C1 segment of cervical spinal cord (tissue), 14 donors: ENCODE measurements at places on chromosomes 5 and 9.

DNA sequence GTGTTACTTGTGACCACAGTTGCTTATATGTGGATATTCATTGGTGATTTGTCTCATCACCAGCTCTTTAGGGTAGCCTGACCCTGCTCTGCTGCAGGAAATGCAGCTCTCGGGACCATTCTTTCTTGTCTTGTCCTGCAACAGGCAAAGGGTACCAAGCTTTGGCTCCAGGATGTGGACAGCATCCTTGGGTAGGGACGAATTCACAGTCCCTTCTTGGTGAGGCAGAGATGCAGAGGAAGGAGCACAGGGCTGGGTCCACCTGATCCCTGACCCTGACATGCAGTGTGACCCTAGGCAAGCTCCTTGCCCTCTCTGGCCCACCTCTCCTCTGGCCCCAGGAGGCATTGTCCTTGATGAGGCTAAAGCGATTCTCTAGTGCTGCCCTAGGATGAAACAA, 37.0 kb upstream of the SYNPO start:
- DNase-seq = no peak

GRCh38 chr5:82662340-82662739, 384.2 kb upstream of the RPS23 start:
- DNase-seq = no peak

GRCh38 chr5:181255276-181255675, 5.7 kb downstream of the TRIM52 start:
- no peak for DNase-seq

DNA sequence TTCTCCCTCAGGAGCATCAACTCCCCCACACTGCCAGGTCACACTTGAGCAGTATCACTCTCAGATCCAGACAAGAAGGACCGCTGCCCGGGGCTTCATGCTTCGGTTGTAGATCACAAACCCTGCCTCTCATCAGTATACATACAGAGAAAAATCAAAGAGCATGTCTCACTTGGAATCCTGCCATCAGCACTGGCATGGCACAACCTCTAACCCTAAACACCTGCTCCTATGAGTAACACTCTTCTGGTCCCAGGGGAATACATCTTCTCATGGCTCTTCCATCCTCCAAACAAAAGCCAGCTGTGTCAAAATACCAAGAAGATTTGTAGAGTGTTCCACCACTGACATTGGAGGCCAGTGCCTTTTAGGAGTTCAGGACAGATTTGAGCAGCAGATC, 84.8 kb upstream of the MIER3 start:
- DNase-seq = no peak

DNA sequence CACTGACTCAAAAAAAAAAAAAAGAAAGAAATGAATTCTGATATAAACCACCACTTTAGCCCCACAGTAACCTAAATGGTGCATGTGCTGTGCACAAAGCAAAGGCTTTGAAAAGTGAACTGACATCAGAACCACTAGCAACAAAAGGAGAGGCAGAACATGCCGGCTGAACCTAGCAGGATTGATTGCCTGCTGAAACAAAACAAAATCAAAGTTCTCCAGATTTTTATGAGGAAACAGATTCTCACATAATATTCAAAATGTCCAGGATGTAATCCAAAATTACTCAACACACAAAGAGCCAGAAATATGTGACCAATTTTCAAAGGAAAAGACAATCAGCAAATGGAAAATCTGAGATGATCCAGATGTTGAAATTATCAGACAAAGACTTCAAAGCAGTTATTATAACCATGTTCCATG, 37.9 kb downstream of the UBTD2 start:
- no peak for DNase-seq

DNA sequence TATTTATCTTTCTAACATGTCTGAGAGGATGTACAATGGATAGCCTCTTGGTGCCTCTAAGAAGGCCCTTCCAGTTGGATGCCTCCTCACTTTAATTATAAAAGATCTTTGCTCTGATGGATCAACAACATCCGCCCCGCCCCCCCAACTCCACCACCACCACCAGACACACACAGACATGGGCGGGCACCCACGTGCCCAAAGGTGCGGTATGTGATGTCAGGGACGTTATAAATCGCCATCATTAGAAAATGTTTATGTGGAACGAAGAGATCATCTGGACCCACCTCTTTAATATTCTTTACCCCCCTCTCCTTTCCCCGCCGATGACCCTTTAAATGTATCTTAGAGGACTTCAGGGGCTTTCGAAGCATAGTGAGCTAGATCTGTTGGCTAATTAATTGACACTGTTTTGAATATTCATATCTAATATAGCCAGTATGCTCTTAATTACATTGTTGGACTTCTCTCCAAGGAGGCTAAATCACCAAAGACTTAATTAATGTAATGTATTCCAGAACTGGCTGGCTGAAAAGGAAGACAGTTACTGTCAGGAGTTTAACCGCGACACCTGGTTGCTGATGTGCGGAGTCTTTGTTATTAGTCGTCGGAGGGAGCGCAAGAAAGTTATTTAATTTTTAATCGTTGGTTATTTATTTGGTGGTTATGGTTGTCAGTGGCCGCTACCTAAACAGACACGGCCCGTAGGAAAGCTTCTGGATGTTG, 6.1 kb upstream of the FOXB2 start:
- no peak for DNase-seq

DNA sequence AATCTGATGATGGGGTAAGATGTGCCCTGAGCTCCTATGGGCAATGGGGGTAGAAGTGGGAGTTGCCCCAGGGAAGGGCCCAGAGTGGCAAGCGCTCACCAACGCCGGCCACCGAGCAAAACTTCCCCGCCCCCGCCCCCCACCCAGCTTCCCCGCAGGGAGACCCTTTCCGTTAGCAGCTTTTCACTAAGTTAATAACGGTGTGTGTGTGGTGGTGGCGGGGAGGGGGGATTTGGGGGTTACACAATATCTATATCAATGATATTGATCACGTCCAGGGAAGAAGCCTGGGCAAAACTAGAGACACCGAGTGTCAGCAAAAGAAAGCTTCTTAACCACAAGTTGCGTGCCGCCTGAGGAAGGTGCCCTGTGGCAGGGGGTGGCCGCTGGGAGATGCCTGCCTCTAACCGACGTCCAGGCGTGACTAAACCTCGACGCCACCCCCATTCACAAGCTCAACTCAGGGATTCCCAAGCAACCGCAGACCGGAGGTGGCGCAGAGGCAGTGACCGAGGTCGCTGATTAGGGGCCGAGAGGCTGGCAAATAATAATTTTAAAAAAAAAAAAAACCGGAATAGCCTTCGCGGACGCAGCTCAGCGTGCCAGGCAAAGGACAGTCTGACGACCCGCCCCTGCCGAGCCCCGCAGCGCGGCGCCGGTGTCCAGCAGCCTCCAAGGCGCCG, 222.6 kb downstream of the MEF2C start:
- DNase-seq = no peak

- no peak for DNase-seq
Observed at GRCh38 chr5:1367149-1367548, 22.2 kb upstream of the CLPTM1L start.
